ENCODE measurements at places on chromosomes 6 and 20.

DNA sequence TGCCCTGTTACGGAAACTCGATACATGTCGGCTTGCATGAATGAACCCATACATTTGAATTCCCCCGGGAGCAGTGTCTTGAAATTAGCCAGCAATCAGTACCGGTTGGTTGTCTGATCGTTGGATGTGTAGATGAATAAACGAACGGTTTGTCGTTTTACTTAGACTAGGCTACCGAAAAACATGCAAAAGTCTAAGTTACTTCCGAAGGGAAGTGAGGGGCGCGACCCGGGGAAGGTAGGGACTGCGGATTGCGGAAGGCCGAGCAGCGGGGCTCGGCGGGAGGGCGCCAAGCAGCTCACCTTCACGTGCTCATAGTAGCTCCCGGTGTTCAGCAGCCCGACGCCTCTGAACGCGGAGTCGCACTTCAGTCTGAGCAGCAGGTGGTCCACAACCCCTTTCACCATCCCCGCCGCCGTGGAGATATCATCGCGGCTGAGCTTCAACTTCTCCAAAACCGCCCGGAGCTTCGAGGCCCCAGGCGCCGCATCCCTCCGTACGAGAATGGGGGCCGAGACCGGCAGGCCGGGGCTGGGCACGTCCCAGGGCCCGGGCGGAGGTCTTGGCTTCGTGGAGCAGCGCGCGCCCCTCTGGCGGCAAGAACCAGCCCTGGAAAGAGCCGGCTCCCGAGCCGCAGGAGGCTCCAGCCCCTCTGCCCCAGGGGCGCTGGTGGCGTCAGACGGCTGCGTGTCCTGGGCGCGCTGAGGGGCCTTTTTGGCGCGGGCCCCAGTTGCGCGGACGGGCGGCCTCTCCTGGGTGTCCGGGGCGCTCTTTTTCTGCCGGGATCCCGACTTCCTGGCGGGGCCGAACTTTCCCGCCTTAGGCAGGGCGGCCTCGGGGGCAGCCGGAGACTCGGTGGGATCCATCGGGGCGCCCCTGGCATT is 632 bp downstream of the CGAS start:
- DNase-seq = peak; percentile 16

GRCh38 chr20:3854462-3854871 is 7.8 kb downstream of the MAVS start:
- no peak for DNase-seq

DNA sequence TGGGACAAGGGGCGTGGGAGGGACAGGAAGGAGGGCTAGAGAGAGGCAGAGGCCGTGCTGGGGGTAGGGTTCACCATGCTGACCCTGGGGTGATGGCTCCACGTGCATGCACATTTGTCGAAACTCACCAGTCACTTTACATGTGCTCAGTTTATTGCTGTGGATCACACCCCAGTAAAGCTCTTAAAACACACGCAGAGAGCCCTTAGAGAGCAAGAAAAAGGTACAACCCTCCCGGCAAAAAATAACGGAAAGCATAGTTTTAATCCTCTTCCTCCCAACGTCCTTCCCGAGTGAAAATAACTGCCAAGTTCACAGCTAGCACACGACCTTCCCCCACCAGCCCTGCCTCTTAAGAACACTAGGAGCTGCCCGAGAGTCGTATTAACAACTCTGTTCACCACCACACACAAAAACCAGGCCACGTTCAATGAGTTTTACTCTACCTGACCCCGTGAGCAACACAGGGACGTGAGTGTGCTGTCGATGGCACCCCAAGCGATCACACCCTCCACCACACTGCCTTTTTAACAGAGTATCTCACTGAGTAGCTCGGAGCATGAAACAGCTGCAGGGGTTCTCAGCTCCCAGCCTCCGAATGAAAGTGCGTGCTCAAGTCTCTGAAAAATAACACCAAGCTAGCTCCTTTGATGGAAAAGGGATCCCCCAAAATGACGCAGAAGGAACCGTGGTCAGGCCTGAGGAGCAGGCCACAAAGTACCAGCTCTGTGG is 39.7 kb downstream of the TAF4 start:
- peak; percentile 3 for DNase-seq

DNA sequence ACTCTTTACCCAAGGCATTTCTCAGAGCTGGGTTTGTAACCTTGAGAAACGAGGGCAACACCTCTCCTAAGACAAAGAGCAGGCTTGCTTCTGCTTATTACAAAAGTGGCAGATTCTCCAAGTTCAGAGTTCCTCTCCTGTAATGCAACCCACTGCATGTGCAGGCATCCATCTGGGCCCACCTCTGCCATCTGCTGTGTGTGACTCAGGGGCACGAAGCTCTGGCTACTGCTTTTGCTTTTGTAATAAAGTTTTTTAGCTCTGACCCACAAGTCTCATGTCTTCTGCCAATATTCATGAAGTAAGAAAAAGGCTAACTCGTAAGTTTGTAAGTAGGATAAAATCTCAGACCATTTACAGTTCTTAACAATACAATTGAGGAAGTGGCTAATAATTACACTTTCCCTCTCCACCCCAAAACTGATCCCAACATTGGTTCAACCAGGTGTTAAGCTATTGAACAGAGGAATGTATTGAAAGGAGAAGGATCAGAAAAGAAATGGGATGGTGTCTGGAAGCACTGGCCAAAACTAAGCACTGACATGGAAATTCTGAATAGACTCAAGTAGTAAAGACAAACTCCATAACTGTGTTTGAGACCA is 51.7 kb upstream of the SMLR1 start:
- peak; percentile 37 for DNase-seq

DNA sequence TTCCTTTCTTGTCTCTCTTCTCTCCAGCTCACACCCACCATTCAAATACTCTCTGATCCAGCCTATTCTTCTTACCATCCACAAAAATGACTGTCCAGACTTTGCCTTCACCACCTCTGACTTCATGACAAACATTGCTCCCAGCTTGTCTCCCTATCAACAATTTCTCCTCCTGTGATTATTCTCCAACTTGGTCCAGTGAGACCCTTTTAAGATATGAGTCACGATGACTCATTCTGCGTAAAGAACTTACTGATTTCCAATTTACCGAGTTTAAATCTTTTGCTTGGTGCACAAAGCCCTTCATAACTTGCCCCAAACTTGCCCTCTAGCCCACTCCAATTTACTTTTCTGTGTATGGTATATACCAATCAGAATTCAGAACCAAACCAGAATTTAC is 833.2 kb downstream of the MAFB start:
- no peak for DNase-seq

DNA sequence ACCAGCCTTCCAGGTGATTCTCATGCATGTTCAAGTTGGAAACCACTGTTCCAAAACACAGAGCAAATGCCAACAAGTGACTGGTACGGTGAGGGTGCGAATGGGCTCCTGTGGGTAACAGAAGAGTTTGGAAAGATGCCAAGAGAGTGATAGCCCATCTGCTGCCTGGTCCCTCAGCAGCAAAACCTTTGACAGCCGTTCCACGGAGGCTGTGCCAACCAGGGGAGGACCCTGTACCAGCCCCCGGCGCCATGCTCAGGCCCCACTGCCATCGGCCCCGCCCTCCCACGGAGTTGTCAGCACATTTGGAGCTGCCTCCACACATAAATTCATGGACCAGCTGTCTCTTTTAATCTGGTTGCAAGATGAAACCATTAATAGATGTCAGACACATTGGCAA is 4.4 kb upstream of the PTPRT start:
- DNase-seq = no peak

DNA sequence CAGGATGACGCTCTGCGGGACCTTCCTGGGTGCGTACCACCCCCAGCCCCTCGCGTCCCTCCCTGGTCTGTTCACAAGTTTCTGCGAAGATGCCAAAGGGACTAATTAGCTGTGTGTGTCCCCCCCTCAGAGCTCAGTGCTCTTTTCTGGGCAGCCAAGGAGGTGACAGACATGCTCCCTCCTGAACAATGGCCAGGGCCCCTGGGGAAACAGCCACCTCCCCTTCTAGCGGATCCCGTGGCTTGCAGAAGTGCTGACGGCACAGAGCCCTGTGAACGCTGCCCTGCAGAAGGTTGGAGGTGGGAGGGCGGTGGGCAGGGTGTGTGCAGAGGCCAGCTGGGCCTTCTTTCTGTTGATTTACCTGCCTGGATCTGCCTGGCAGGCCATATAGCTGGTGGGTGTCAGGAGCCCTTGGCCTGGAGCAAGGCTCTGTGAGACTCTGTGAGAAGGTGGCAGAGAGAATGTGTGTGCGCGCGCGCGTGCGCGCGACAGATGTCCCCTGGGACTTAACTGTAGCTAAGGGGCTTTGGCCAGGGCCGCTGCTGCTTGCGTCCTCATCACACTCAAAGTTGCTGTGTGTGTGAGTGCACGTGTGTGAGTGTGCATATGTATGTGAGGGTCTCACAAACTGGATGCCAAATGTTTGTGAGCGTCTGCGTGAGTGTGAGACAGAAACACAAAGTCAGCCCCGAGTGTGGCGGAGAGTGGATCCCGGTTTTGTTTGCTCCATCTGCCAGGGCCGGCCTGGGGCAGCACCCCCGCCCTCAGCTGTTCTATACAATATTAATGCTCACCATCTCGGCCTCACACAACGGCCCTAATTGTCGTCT is 3.5 kb upstream of the MYT1 start:
- no peak for DNase-seq

DNA sequence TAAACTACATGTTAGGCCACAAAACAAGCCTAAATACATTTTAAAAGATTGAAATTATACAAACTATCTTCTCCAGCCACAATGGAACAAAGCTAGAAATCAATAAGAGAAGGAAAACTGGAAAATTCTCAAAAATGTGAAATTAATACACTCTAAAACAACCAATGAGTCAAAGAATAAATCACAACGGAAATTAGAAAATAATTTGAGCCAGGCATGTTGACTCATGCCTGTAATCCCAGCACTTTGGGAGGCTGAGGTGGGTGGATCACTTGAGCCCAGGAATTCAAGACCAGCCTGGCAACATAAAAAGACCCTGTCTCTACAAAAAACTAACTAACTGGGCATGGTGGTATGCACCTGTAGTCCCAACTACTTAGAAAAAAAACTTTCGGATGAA is 6.3 kb upstream of the WFDC13 start:
- no peak for DNase-seq

GRCh38 chr20:63508072-63508768 is 9.3 kb upstream of the EEF1A2 start:
- no peak for DNase-seq

GRCh38 chr6:11729076-11729475 is 49.5 kb downstream of the ADTRP start:
- DNase-seq = no peak
